ENCODE measurements at places on chromosomes 2 and 18.

DNA sequence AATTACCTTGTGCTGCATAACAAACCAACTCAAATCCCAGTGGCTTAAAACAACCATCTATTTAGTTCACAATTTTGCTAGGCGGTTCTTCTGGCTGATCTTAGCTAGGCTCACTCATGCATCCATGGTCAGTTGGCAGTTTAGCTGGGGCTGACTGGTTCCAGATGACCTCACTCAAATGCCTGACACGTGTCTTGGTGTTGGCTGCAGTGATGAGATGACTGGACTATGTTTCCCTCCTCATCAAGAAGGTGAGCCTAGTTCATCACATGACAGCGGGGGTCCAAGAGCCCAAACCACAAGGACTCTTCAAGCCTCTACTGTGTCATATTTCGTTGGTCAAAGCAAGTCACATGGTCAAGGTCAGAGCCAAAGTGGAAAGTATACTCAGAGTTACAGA is 42.7 kb upstream of the ACTR3 start:
- DNase-seq, result no peak

- DNase-seq, result no peak
Observed at GRCh38 chr2:7034303-7034702, 117.1 kb downstream of the RNF144A start.

DNA sequence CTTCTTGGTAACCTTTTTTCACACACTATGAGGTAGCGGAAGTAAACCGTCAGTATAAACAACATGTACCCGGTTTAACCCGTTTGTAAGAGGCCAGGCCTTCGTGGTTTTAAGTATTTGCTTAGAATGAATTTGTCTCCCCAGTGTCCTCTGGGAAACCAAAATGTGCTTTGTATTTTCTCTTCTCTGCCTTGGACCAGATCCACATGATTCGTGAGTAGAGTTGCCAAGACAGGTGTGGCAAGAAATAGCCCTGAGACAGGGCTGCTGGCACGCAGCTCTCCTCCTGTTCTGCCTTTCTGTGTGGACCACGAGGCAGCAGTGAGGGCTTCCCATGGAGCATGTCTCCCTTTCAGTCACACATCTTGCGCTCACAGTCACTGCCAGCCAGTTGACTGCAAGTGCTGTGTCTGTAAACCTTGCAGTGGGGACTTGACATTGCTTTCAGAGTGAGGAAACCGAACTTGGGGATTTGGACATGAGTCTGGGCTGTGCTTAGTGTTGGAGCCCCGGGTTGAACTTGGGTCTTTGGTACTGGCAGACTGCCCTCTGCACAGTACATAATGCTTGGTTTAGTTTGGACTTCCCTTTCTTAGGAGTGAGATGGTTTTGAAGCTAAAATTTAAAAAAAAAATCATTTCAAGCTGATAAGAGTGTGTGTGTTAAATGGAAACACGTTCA is 19.1 kb downstream of the BCL2L11 start:
- DNase-seq, result no peak

- no peak for DNase-seq
Observed at GRCh38 chr18:75048776-75049454, 160.0 kb downstream of the PTGR3 start.

DNA sequence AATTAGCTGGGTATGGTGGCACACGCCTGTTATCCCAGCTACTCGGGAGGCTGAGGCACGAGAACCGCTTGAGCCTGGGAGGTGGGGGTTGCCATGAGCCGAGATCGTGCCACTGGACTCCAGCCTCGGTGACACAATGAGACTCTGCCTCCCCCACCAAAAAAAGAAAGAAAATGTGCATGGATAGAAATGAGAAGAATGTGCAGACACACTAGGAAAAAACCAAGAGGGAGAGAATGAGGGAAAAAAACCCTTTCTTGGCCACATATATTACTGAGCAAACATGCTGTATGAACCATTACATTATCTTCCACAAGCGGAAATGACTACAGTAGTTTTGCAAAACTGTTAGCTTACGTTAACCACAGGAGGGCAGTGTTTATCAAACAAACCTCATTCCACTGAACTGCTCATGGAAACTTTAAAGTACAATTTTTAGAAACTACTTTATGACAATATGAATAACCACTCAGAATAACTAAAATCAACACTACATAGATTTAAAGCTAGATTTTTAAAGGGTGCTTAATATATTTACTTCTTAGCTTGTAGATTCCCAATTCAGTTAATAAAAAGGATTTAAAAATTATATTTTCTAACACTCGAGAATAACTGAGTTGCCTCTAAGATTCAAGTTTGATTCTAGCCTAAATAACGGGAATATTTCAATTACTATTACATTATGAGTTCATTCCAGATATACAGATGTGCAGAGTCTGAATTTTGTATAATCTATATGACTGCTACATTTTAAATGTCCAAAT is 26.4 kb downstream of the ASXL2 start:
- peak; percentile 59 for DNase-seq

DNA sequence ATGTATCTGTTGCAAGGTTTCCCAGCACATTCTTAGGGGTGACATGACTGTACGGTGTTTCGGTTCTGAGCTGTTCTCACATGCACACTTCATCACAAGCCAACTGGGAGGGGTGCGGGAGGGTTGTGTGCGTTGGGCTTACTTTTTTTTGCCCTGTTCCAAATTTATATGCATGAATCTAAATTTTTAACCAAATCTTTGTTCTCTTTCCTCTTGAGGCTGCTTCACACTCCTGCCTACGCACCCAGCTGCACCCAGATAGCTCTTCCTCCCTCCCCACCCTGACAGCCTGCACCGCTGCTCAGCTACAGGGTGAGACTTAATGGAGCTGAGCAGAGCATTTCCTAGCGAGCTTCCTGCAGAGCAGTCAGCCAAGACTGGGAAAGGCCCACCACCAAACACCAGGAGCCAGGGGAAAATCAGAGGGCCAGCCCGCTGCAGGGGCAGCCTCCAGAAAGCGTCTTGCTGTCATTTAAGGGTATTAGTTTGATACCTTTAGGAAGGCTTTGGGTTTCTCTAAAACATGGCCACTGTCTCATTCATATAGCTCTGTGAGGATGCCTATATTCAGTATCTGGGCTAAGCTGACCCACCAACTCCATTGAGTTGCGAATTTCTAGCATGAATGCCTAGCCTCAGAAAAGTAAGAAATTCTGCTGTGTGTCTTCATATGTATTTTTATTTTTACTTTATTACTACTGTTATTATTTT is 84.5 kb downstream of the POU3F3 start:
- peak; percentile 22 for DNase-seq

GRCh38 chr2:26469092-26469710 is 8.7 kb downstream of the OTOF start:
- peak; percentile 53 for DNase-seq

GRCh38 chr2:43034921-43035320 is 191.5 kb downstream of the ZFP36L2 start:
- DNase-seq, result no peak

DNA sequence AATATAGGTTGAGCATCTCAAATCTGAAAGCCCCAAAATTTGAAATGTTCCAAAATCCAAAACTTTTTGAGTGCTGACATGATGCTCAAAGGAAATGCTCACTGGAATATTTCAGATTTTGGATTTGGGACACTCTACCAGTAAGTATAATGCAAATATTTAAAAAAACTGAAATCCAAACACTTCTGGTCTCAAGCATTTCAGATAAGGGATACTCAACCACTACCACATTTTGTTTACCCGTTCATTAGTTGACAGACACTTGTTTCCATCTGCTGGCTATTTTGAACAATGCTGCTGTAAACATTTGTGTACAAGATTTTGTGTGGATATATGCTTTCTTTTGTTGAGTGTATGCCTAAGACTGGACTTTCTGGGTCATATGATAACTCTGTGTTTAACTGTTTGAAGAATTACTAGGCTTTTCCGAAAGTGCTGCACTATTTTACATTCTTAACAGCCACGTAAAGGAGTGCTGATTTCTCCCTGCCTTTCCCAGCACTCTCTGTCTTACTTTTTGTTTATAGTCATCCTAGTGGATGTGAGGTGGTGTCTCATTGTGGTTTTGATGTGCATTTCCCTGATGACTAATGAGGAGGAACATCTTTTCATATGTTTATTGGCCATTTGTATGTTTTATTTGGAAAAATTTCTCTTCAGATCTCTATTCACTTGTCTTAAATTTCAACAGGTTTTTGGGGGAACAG is 19.5 kb upstream of the DCDC2C start:
- no peak for DNase-seq

DNA sequence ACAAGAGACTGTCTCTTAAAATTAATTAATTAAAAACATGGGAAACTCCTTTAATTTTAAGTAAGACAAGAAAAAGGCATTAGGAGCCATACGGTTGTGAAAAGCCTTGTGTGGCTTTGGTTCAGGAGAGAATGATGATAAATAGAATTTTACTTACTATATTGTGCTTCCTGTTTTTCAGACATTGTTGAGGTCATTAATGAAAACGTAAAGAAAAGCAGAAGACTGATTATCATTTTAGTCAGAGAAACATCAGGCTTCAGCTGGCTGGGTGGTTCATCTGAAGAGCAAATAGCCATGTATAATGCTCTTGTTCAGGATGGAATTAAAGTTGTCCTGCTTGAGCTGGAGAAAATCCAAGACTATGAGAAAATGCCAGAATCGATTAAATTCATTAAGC is 10.7 kb upstream of the IL1RL2 start:
- no peak for DNase-seq

DNA sequence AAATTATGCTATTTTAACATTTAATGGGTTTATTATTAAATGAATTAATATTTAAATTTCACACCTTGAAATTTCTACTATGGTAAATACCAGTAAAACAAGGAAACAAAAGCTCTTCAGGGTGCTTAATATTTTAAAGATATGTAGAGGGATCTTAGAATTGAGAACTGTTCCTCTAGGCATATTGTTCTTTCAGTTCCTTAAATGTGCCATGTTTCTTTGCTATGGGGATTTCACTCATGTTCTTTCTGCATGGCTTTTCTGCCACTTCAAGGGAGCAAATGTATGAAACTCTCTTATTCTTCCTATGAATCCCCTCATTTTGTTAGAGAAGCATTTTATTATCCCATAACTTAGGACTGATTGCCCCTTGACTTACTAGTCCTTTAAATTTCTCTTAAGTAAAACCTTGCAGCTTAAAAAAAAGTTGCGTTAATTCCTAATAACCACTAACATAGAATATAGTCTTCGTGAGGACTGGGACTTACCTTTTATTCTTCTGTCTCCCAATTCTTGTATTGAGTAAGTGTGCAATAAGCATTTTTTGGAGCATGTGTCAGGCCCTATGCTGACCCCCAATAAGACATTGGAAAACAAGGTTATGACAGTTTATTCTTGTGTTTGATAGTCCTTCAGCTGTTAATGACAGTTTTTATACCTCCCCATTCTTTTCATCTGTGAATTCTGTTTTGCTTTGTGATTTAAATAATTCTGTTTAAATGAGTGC is 95.7 kb downstream of the BIRC6 start:
- DNase-seq, result no peak

DNA sequence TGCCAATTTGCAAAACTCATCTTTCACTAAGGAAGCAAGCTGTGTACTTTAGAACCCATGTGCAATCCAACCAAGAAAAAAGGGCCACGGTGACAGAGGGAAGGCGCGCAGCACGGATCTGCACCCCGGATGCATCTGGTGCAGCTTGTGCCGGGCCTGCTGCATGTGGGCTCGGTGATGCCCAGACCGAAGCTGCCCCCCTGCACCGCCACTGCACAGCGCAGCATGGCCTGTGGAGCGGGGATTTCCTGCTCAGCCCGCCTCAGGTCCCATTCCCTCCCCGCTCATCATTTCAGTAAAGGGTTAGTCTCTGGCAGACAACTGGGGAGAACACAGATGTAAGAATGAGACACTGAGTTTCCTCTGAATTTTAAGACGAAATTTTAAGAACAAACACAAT is 43.0 kb downstream of the MC2R start:
- DNase-seq, result no peak

GRCh38 chr2:105697781-105698449 is 46.8 kb upstream of the NCK2 start:
- no peak for DNase-seq

GRCh38 chr18:63850020-63850419 is 37.5 kb upstream of the SERPINB2 start:
- DNase-seq, result no peak

- no peak for DNase-seq
Observed at GRCh38 chr2:64143169-64144056, 807 bp downstream of the PELI1 start.

Data from GM12864 (cell line).